ENCODE measurements at places on chromosomes 12 and 14.

- no peak for DNase-seq
Observed at GRCh38 chr14:22737052-22737451, 29.4 kb upstream of the OXA1L start.

- no peak for DNase-seq
Observed at GRCh38 chr12:2992724-2993123, 33.5 kb downstream of the TEAD4 start.

GRCh38 chr12:26941215-26941594, 2.9 kb downstream of the FGFR1OP2 start:
- no peak for DNase-seq

- DNase-seq = no peak
Observed at GRCh38 chr14:93081876-93082570, 33.7 kb downstream of the ITPK1 start.

GRCh38 chr12:45446013-45446412, 230.1 kb downstream of the ANO6 start:
- no peak for DNase-seq

GRCh38 chr14:101018561-101019290, 115.2 kb upstream of the RTL1 start:
- no peak for DNase-seq

DNA sequence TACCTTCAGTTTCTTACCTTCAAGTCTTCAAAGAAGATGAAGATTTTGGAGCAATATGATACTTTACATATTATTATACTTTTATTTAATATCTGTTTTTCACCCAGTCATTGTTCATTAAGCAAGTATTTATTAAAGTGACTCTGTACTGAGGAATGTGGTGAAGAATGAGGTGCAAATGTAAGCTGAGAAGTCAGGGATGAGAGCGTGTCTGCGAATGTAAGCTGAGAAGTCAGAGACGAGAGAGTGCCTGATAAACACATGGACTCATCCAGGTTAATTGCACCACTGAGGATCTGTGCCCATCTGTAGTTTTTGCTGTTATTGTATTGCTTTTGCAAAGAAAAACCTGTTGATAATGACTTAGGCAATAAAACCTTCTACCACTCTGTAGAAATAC, 211.9 kb upstream of the FAR2 start:
- no peak for DNase-seq

- no peak for DNase-seq
Observed at GRCh38 chr12:127546721-127547505, 720.1 kb upstream of the TMEM132C start.

- DNase-seq = no peak
Observed at GRCh38 chr14:99809360-99809759, 16.1 kb downstream of the EML1 start.

- no peak for DNase-seq
Observed at GRCh38 chr12:114757684-114758325, 73.8 kb upstream of the TBX3 start.

DNA sequence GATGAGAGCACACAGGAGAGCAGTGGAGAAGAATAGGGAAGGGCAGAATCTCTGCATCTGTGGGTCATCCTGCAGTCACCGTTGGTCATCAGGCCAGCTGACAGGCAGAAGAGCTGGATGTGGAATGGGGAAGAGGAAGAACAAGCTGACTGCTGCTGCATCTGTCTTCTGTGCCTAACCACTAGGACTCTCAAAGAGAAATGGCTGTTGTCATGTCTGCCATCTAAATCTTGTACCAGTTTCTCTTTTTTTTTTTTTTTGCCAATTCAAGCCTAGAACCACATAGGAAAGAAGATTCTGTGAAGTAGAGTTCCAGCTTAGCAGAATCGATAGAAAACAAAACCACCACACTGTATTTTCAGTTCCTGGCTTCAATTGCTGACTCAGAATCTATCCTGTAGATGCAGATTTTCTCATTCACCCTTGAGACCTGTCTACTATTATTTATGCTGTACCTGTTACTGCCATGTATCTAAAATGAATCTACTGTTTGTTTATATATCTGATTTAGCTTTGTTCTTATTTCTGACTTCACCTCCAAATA, 421.9 kb upstream of the PRICKLE1 start:
- DNase-seq = no peak

- no peak for DNase-seq
Observed at GRCh38 chr14:27387463-27387862, 789.6 kb upstream of the NOVA1 start.

- no peak for DNase-seq
Observed at GRCh38 chr12:129599406-129599805, 304.4 kb downstream of the TMEM132D start.

DNA sequence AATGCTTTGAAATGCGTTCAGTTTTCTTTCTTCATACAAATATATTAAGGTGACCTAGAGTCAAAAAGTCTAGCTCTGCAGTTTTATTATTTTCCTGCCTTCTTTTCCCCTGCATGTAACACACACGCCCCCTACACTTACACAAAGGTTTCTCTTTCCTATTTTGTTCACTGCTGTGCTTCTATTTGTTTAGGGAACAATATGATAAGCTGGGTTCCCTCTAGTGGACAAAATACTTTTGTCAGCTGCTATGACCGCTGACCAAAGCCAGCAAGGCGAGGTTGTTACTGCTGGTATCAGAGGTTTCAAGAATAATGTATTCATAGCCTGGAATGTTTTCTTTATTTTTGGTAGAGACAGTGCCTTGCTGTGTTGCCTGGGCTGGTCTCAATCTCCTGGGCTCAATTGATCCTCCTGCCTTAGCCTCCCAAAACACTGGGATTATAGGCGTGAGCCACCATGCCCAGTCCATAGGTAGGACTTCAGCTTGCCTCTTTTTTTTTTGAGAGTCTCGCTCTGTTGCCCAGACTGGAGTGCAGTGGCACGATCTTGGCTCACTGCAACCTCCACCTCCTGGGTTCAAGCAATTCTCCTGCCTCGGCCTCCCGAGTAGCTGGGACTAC, 33.4 kb downstream of the FNTB start:
- DNase-seq = no peak

DNA sequence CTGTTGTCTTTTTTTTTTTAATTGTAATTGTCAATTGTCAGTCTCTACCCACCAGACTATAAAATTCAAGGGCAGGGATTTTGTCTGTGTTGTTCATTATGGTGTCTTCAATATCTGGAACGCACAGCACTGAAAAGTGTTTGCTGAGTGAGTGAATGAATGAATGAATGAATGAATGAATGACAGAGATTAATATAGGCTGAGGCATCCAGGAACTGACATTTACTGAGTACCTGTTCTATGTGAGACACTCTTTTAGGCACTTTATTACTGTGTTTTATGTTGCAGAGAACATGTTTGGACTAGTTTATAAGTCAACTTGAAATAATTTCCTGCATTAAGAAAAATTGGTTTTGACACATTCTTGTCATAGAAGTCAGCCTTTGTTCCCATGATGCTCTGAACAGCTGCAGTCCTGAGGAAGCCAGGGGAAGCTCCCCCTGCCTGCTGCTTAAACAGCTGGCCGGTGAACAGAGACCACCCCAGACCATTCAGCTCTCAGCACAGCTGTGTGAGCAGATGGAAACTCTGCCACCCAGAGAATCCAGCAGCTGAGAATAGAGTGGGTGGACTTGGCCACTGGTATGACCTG, 160.7 kb upstream of the CCND2 start:
- no peak for DNase-seq

DNA sequence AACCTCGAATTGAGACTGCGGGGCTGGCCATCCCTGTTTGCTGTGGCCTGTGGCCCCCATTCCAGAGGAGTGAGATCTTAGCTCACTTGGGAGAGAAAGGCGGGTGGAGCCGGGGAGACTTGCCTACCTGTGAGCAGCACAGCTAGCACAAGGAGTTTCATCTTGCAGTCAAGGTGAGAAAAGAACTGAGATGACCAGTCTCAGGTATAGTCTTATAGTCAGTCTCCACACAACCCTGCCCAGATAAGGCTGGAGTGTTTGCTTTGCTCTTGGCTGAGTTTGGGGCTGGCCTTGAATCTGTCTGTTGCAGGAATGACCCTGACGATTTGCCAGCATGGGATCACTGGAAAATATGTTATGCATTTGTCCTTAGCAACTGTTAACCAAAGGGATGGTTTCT, at the start of gene PLA2G1B:
PLA2G1B (minus strand) TSS at position 187 of the 400 bp plus-strand sequence; CDS start at position 161, 26 bp downstream.
- DNase-seq = no peak

- no peak for DNase-seq
Observed at GRCh38 chr12:87196321-87196720, 832.9 kb downstream of the C12orf50 start.

DNA sequence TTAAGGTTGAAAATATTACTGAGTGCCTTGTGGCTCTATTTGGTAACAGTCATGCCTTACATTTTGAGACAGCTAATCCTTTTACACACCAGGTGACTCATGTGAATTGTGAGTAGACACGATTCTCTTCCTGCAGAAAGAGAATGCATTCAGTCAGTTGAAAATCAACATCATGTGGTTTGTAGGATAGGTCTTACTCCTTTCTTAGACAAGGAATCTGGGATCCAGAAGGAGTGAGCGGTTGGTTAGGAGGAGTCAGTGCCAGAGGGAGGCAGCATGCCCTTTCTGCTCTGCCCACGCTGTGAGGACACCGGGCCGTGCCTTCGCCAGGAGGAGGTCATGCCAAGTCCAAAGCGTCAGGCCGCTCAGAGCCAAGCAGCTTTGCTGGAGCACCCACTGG, 47.6 kb downstream of the TRAF3 start:
- DNase-seq = no peak

GRCh38 chr12:52186118-52186840, 5.5 kb downstream of the KRT80 start:
- no peak for DNase-seq

DNA sequence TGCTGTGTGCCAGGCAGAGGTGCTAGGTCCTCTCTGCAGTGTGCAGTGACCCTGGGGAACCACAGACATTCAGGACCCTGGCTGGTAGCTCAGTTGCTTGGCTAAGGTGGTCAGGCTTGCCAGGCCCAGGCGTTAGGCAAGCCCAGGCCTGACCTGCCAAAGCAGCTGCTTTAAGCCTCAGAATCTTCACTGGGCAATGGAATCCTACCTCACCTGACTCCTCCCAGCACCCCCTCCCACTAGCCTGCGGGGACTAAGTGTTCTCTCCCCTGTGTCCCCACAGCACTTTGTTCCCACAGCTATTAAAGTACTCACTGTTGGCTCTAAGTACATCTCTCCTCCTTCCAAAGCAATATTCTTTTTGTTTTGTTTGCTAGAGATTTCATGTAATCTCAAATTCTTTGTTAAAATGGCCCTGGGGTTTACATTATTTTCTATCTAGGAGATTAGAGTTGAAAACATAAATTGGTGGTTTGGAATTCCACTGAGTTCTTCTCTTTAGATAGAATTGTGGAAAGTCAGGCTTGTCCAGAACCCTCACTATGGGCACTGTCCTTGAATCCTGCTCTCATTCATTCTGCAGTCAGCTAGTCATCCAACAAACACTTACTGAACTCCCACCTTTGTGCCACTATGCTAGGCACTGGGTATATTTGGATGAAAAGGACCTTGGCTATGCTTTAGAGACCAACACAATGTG, 44.4 kb downstream of the DGLUCY start:
- DNase-seq = no peak

- DNase-seq = no peak
Observed at GRCh38 chr12:18646286-18646890, 91.4 kb downstream of the PLCZ1 start.

GRCh38 chr14:60301685-60302084, 52.7 kb downstream of the PPM1A start:
- no peak for DNase-seq

- peak; percentile 63 for DNase-seq
Observed at GRCh38 chr14:88792473-88793258, at the start of gene EML5. Gene EML5, minus strand, starts transcription at chr14:88792953. Its CDS starts 450 bp downstream, at chr14:88792503.

GRCh38 chr14:96194657-96195431, 9.8 kb upstream of the BDKRB2 start:
- no peak for DNase-seq

DNA sequence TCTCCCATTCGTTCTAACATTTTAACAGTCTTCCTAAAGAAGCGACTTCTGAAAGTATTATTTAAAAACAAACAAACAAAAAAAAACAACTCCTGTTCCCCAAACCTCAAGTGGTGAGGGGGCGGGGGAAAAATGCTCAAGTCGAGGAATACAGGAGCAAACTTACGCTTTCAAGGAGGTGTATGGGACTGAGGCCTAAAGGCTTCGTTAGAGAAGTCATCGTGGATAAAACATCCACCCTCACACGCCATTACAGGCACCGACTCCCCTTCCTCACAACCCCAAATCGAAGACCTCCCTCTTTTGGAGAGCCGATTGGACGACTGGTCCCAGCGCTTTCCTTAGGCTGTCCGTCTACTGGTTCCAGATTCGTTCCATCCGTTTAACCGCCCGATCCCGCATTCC, 693 bp downstream of the CBX5 start:
- no peak for DNase-seq

- DNase-seq = no peak
Observed at GRCh38 chr12:89424389-89424788, 72.1 kb upstream of the DUSP6 start.

DNA sequence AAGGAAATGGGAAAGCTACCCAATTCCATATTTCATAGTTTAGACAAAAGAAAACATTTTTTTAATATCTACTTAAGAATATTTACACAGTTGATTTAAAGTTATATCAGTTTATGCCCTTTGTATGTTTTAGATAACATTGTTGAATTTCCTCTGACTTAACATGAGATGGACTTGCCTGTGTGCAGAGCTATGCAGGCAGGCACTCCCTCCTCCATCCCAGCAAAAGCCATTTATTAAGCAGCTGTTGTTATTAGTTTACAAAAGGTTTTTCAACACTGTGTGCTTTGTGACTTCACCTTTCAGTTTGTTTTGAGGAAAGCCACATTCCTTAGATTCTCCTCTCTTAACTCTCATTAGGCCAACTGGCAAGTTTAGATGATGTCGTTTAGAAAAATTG, 337.5 kb upstream of the PDE3A start:
- no peak for DNase-seq

DNA sequence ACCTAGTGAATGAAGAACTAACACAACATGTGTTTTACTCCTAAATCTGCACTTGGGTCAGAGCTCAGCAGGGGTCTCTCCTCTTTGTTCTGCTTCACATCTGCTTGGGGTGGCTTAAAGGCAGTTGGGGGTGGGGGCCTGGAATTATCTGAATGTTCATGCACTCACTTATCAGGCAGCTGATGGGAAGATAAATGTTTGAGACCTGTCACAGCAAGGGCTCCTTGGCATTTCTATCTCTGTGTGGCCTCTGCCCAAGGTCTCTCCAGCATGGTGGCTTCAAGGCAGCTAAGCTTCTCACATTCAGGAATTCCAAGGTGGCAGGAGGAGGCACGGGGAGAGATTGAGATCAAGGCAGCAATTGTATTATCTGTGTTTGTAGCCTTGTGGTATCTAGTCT, 6.4 kb upstream of the HMGA2 start:
- DNase-seq = no peak

DNA sequence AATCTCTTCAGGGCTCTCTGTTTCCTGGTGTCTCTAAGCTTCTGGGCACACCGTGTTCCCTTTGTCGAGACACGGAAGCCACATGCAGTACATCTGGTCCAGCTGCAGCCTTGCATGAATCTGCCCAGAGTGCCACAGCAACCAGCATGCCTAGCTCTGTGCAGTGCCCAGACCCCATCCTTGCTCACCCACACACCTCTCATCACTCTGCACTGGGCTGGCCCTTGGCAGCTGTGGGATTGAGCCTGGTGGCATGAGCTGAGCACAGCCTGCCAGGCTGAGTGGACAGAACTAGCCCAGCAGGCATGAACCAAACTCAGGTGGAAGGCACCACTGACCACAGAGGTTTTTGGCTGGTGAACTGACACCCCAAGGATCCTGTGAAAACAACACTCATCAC, 279.9 kb downstream of the ATXN7L3B start:
- DNase-seq = no peak

GRCh38 chr12:23446746-23447145, 502.7 kb downstream of the SOX5 start:
- DNase-seq = no peak

GRCh38 chr12:70830221-70831061, 90.1 kb downstream of the PTPRR start:
- DNase-seq = no peak

GRCh38 chr14:92914087-92914656, 8.8 kb upstream of the CHGA start:
- no peak for DNase-seq
